ENCODE measurements at places on chromosomes 2 and 18.

DNA sequence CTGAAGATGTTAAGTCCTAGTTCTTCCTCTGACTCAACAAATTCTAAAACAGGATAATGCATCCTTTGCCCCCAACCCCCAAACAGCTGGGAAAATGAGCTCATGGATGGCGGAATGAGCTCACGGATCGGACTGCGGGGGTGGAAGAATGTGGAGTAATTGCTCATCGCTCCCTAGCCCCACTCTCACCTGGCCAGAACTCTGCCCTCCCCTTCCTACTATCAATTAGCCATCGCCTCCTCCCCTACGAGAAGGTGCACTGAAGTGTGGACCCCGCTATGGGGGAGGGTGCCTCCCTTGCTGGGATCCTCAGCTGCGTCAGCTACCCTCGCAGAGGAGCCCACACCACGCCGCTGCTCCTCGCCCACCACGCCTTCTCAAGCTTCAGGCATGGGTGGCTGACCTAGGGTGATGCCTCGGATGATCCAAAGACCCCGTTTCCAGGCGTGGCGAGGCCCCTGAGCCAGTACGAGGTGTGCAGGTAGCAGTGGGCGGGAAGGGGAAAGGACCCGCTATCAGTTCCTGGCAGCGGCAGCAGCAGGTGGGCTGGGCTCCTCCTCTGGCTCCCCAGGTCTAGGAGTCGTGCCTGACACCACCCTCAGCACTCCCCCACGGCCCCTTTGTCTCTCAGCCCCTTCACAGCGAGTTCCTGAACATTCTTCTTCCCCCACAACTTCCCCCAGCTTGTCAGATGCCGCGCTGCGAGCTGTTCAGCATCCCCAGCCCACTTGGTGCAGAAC, 82.1 kb upstream of the POMC start:
- peak; percentile 15 for DNase-seq

GRCh38 chr2:23400703-23401102, 15.7 kb downstream of the KLHL29 start:
- no peak for DNase-seq

DNA sequence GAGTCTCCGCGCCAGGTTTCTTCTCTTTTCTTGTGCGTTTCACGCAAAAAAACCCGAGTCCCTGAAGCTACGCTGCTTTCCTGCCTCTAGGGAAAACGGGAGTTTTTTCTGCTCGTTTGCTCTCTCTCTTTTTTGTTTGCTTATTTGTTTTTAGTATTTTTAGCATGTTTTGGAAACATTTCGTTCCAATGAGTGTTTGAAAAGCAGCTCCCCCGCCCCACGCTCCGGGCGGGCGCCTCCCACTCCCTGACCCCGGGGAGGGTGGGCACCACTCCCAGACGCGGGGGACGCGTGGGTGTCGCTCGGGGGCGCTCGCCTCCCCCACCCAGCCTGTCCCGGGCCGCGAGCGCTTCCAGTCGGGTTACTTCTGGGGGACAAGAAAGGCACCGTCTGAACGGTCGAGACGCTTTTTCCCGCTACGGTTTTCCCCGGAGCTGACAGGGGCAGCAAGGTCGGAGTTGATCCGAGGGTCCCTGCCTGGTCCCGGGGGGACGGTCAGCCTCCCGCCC, 446 bp upstream of the EFHD1 start:
- DNase-seq: no peak

GRCh38 chr2:33617401-33617800, 18.3 kb upstream of the FAM98A start:
- no peak for DNase-seq

- no peak for DNase-seq
Measured at GRCh38 chr2:239003624-239004273, 155.9 kb downstream of the TWIST2 start.

DNA sequence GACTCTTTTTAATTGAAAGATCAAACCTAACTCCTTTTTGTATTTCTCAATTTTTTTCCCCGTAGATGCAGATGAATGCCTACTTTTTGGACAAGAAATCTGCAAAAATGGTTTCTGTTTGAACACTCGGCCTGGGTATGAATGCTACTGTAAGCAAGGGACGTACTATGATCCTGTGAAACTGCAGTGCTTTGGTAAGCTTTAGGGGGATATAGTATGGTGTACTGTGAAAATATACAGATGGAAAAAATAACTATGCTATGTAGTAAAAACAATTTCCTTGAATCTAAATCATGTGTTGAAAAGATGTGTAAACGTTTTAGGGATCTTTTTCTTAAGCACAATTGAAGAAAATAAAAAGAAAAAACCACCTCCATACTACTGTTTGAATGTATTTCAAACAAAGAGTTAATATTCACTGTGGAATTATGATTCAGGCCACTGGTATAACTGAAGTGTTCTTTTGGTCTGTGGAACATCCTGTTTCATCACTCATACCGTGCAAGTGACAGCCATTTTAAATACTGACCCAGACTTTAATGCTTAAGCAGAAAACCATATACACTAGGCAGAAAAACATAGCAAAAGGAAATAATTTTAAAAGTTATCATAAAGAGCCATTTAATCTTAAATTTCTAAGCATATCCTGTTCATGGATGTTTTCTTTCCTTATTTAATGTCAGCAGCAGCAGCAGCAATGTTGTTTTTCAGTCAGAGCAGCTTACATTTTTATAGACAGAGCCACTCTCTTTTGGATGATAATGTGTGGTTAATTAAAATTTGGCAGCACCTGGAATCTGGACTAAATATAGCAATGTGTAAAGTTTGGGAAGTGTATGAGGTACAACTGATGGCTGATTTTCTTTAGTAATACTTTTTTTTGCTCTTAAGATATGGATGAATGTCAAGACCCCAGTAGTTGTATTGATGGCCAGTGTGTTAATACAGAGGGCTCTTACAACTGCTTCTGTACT, 112.8 kb upstream of the RASGRP3 start:
- DNase-seq: no peak

- DNase-seq: no peak
Measured at GRCh38 chr2:144477957-144478311, 42.0 kb downstream of the ZEB2 start.
